Activated CD8-positive, alpha-beta memory T cell treated with anti-CD3 and anti-CD28 coated beads, Interleukin-2, amount 10 ng/mL, durations not matched to agents 7 days and 5 days (primary cell): ENCODE measurements at places on chromosomes 4 and X.

DNA sequence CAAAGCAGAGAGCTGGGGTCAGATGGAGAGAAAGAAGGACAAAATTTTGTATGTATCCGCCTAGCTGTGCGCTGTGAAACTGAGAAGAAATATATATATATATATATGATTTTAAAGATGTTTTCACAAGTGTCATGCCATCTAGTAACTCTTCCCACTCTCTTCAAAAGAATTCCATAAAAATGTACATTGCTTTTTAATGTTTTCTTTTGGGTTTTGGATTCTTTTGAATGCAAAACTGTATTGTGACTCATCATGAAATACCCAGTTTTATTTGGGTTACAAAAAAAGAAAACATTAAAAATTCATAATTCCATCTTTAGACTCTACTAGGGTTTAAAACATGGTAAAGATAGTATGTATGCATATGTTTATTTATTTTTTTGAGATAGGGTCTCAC lies 34.3 kb upstream of the IGFBP7 start:
- no peak for DNase-seq

DNA sequence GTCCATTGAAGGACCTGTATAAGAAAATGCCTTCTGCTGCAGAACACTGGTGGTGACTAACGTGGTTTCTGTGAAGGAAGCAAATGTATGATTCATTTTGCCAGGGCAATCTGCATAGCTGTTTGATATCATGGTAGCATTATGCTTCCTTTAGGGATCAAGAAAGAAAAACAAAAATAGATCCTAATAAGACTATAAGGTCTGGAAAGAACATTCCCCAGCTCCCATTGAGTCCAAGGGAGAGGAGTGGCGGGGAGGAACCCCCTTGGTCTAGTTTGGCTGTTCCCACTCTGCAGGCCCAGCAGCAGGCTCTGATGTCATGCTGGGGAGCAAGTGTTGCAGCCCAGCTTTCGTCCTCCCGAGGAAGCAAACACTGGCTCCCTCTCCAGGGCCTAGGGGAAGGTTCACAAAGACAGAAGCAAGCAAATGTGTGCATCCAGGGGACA lies 154.5 kb upstream of the GALNT7 start:
- no peak for DNase-seq

DNA sequence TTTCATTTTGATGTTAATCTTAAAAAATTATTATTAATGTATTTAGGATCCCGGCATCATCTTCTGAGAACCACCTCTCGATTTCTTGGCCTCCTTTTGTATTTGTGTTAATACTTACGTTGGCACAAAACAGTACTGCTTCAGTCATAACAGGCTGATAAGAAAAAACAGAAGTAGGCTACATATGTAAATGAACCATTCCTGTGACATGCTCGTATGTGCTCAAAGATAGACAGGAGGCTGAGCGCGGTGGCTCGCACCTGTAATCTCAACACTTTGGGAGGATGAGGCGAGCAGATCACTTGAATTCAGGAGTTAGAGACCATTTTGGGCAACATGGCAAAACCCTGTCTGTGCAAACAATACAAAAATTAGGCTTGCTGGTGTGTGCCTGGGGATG lies 109.4 kb upstream of the H2AZ1 start:
- DNase-seq, result no peak

DNA sequence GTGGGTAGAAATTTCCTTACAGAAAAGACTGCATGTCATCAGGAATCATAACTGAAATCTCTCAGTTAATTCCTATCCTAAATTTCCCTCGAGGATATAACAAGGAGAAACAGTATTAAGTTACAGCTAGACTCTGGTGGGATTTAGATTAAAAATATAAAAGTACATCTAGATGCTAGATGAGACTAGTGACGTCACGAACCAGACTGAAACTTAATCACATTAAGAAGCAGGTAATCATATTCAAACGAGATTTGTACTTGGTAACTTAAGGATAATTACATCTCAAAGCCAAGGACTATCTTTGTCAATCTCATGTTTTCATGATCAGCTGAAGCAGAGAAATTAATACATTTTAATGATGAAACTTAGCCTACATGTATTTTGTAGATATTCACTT lies 130.6 kb downstream of the MTNR1A start:
- no peak for DNase-seq

GRCh38 chrX:149298111-149298510 lies 207.0 kb downstream of the IDS start:
- DNase-seq, result no peak

DNA sequence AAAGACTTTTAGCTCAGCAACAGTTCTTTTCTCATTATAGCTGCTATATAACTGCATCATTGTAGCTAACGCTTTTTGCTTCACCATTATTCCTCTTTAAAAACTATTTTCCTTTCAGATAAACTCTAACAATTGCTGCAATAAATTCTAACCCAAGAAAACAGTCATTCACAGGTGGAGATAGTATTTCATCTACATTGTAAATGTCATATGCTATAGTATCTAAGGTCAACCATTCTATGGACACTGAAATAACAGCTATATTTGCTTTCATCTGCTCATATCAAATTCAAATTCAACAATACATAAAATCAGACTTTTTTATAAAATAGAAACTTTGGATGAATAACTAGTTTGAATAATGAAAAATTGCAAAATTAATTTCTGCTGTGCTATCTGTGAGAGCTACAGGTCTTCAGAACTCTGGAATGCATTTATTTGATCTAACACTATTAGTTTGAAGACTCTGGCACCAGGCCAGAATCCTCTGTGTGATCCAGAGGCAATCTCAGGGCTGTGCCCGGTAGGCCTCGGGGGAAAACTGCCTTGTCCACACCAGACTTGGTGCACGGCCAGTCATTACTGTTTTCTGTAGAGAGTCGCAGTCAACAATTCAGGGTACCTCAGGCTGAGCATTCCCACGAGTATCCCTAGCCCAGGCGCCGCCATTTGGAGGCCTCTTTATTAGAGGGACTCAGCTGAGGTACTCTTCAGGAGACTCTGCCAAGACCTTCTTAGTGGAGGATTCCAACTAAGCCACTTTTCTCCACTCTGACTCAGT lies 332.4 kb downstream of the SLC7A11 start:
- DNase-seq, result no peak
